Bronchus fibroblast of lung (primary cell): ENCODE measurements at places on chromosomes 5 and 9. TPM values are rescaled to one million over a fixed set of nuclear protein-coding genes. Genes with fewer than 3 reads are reported as not detected.

The FST gene
- total RNA-seq = 84.3 and 98.4 TPM in 2 replicates

The DIMT1 gene
- total RNA-seq = 33.0 and 35.1 TPM in 2 replicates

The MARVELD2 gene
- 2.1 and 2.2 TPM in 2 replicates for total RNA-seq

The NR2F1 gene
- 77.4 and 95.8 TPM in 2 replicates for total RNA-seq

The OLFML2A gene
- 2.8 and 4.9 TPM in 2 replicates for total RNA-seq

The PHF19 gene
- 86.2 and 91.1 TPM in 2 replicates for total RNA-seq
